ENCODE measurements at places on chromosomes 4 and X.

GRCh38 chr4:83370640-83370906, 35.9 kb upstream of the HPSE start:
- no peak for DNase-seq

DNA sequence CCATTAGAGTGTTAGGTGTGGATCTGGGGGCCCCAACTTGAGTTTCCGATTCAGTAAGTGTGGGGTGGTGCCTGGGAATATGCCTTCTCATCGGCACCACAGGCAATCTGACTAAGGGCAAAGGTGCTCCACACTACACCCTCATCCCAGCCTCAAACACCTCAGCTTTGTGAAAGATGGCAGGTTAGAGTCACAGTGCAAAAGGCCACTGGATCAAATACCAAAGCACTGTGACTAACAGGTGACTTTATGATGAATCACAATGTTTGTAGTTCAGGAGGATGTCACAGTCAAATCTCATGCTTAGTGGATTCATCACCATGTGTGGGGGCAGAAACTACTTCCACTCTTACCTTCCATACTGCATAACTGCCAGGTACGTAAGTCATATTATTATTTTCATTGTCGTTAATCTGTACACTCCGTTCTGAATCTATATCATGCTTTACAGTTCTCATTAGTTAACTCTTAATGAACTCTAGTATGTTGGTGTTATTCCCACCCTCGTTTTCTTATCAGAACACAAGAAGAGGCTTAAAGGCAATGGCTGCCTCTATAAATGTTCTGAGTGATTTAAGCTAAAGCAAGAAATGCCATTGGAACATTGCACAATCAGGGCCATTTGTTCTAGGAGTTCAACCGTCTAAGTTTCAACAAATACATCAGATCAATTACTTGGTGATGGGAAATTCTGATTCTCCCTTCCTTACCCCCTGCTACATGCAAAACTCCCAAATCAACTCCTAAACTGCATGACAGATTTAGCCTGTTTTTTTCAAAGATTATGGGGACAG, 50.2 kb downstream of the PRKG2 start:
- peak; percentile 45 for DNase-seq

GRCh38 chr4:18931643-18932377, 910.3 kb upstream of the LCORL start:
- no peak for DNase-seq

DNA sequence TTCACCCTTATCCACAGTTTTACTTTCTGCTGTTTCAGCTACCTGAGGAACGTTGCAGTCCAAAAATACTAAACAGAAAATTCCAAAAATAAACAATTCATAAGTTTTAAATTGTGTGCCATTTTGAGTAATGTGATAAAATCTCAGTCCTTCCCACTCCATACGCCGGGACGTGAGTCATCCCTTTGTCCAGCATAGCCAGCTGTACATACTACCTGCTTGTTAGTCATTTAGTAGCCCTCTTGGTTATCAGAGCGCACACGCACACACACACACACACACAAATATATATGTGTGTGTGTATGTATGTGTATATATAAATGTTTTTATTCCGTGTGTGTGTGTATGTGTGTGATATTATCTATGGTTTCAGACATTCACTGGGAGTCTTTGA, 4.8 kb upstream of the CCSER1 start:
- DNase-seq, result no peak

GRCh38 chrX:102899940-102900916, 36.8 kb upstream of the RAB40AL start:
- peak; percentile 67 for DNase-seq

GRCh38 chrX:16444353-16444752, 205.6 kb upstream of the S100G start:
- DNase-seq, result no peak

DNA sequence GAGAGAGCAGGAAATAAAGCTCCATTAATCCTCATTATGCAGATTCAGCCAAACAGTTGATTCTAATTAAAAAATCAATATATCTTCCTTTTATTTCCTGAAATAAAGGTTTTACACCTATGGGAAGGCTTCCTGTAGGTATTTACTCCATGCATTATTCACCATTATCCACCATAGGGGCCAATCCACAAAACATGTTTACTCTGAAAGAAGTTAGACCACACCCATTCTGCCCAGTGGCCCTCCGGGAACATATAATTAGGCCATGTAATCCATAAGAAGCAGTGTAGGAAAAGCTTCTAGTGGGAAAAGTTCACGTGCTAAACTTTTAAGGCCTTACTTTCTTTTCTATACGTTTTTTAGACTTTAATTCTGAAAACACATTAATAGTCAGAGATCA, 57.7 kb downstream of the SAT1 start:
- DNase-seq, result no peak

DNA sequence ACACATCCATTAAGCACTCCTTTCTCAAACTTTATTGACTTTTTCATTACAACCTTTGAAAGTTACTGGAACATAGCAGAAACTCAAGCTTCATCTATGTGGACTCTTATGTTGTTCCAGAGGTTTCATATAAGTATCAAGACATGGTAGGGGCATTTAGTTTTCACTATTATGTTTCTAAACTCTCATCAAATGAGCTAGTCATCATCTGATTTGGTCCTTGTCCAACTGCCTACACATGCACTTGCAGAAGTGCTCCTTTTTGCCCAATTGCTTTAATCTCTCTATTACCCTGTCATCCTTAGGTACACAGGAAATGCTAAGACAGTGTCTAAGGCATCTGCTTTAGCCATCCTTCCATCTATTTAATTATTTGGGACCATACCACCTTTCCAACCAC, 42.2 kb upstream of the EPGN start:
- DNase-seq, result no peak

DNA sequence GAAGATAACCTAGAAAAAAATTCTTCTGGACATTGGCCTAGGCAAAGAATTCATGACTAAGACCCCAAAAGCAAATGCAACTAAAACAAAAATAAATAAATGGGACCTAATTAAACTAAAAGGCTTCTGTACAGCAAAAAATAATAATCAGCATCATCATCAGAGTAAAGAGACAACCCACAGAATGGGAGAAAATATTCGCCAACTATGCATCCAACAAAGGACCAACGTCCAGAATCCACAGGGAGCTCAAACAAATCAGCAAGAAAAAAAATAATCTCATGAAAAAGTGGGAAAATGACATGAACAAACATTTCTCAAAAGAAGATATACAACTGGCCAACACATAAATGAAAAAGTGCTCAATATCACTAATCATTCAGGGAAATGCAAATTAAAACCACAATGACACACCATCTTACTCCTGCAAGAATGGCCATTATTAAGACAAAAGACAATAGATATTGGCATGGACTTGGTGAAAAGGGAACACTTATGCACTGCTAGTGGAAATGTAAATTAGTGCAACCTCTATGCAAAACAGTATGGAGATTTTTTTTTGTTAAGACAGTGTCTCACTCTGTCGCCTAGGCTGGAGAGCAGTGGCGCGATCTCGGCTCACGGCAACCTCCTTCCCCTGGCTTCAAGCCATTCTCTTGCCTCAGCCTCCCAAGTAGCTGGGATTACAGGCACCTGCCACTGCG, 29.9 kb downstream of the ELF2 start:
- no peak for DNase-seq

DNA sequence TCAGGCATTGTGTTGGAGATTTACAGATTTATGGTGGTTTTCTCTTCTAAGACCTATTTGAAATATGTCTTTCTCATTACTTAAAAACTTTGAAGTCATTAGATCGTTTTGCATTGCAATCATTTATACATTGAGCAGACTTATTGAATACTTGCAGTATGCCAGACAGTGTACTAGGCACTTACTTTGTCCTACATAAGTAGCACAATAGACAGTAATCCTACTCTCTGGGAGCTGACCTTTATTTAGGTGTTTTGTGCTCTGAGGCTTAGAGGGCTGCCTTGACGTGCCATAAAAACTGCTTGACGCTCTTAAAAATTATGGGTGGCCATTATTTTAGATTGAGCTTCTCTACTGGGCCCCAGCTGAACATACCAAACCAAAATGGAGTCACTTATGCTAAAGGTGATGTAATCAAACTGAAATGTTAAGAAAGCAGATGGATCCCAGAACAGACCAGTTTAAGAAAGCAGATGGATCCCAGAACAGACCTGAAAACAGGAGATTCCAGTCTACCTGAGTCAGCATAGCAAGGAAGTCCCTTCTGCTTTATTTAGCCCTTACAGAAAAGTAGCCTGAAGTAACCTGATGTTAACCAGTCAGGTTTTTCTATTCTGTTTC, 42.4 kb downstream of the PTTG2 start:
- DNase-seq, result no peak

GRCh38 chr4:175691791-175692190, 120.3 kb downstream of the GPM6A start:
- no peak for DNase-seq

Measured in stimulated activated CD4-positive, alpha-beta T cell treated with anti-CD3 and anti-CD28 coated beads, Interleukin-1b, Interleukin-23, amount 100 ng/mL, for 48 hours (primary cell).